ENCODE measurements at places on chromosomes 11 and 22.

- DNase-seq, result no peak
Measured at GRCh38 chr11:104484804-104485554, 321.0 kb upstream of the PDGFD start.

GRCh38 chr22:42801252-42802080, 55.6 kb downstream of the ARFGAP3 start:
- no peak for DNase-seq

DNA sequence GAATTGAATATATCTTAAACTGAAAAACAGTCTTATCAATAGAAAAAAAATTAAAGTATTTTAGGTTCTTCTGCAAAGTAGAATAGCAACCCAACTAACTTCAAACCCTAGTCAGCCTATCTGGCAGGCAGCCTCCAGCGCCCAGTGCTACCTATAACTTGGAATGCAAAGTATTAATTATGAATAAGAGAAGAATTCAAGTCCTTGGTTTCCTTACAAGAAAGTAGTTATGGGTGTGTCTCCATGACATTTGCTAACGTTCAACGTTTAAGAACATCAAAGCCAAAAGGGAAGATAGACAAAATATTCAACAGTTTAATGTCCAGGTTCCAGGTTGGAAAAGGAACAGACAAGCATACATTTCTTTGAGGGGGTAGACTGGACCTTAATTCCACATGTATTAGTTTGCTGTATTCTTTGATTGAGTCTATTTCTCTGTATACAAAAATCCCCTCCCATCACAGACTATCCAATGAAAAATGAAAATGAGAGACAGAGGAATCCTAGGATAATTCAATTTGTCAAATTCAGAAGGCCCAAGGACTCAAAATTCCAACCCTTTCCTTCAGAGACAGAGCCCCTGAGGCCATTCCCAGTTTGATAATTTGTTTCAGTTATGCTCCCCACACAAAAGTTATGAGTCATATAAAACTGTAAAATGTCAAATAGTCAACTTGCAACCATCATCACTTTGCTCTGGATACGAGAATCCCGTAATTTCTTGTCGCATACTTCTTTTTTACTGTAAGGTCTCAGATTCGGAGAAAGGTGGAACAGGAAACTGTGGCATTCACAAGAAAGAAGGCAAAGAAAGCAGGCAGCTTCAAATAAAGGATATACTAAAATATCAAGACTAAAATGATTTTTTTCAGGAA, 83.7 kb upstream of the CHRM4 start:
- no peak for DNase-seq

DNA sequence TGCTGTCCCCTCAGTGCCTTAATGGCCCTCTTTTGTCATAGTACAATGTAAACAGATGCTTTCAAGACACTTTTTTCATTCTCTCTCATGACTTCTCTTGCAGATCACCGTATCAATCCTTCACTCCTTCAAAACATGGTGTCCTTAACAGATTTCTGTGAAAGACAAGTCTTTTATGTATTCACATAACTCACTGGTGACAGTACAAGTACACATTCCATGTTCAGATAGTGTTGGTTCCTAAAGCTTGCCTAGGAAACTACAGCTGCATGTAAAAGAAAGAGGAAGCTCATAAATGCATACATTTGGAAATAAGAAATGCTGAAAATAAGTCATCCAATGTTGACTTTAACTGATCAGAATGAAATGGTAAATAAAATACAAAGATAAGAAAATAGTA, 5.0 kb upstream of the OR52E6 start:
- DNase-seq, result no peak

DNA sequence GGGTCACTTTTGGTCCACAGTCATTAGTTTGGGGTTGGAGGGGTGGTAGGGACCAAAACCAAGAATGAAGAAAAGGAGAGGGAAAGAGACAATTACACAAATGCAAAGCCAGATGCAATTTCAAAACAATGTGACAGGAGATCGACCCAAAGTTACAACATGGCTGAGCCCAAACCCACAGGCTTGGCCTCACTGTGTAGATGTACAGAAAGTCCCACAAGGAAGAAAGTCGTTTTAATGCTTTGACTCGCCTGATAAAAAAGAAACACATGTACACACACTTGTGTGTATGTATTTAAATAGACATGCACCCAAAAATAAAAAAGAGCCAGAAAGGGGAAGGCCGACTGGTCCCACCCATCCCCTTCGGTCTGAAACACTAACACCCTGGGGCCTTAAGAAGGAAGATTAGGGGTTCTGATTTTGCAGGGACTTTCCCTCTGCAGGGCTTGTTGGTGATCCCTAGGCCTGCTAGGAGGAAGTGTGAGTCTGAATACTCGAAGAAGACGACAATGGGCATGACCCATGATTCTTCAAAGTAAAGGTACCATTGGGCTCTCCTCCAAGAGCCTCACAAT, 104.1 kb downstream of the ETS1 start:
- no peak for DNase-seq

DNA sequence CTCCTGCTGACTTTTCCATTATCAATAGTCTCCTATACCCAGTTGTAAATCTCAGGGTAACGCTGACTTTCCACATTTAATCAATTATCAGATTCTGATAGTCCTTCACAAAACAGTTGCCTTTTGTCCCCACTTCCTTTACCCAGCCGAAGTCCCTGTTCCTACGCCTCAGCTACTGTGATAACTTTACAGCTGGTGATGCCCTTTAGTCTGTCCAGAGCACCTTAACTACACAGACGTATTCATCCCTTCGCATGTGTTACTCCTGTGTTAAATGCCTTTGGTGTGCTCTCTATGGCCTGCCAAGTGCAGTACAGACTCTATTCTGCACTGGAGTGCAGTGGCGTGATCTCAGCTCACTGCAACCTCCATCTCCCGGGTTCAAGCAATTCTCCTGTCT, 20.2 kb downstream of the SSH3 start:
- DNase-seq, result no peak

DNA sequence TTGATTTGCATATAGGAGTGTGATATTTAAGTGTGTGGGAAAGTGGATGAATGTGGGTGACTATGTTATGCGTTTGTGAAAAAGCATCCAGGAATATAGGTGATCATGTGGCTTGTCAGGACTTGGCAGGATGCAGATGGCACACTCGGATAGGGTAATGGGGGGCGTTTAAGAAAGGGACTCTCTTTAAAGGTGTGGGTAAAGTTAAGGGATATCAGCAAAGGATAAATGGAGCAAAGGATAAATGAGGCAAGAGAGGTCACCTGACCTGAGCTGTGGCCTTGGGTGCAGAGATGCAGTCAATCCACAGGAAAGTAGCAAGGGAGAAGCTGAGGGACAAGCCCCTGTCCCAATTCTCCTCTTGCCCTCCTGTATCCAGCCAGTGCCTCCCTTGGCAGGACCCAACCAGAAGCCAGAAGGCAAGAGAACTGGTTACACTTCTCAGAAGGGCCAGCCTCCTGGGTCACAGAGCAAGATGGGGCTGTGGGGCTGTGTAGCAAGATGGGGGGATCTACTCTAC, 47.5 kb upstream of the GRAMD1B start:
- DNase-seq, result no peak

DNA sequence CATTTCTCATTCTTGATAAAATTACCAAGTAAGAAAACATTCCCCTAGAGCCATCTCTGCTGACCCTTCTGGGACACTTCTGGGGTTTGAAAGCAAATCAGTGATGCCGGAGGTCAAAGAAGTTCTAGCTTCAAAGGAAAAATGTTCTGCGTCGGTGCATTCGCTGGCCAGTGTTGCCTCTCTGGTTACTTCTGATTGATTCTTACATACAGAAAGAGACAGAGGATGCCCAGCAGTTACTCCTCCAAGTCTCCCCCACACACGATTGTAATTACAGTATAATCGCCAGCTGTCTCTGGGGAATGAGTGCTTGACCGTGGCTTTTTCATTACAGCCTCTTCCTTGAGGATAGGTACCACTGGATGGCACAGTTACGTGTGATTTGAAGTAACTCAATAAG, 150.9 kb downstream of the SNX19 start:
- DNase-seq, result no peak

DNA sequence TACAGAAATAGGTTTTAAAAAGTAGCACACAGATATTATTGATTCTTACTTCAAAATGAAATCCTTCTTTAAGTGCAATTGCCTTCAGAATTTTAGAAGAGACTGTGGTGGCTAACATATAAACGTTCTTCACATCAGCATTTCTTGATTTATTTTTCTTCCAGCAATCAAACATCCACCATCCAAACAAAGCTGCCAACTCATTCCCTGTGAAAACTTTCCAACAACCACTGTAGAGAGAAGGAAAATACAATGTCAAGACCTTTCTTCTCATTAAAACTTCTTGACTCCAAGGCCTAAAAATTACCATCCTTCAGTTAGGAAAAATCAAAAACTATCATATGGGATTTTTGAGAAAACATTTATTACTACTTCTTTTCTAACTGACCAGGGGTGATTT, 34.0 kb upstream of the P4HA3 start:
- DNase-seq, result no peak

DNA sequence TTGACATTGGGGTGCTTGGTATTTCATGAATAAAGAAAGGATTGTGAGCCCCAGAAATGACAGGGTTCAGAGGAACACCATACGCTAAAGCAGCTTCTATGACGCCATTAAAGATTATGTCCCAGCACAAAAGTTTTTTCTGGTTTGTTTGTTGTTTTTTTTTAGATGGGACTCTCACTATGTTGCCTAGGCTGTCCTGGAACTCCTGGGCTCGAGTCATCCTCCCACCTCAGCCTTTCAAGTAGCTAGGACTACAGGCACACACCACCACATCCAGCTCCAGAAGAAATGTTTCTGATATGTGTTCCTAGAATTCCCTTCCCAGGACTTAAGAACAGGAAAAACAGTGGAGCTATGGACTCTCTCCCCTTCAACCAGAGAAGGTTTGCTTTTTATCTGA, 2.6 kb upstream of the RHOG start:
- DNase-seq, result no peak

DNA sequence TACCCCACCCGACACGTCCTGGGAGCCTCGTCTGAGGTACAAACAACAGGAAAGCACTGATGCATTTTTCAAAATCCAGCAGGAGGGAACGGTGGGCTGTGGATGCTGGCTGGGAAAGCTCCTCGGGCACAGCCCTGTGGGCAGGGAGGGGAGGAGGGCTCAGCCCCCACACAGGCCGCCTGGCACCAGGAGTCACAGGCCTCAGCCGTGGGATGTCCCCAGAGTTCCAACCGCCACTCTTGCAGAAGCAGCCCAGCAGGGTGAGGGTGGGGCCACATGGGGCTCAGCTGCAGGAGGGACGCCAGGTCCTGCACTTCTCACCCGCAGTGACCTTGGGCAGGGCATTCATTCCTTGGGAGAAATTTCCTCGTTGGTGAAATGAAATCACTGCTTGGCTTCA, 274.6 kb downstream of the BRD1 start:
- no peak for DNase-seq

- no peak for DNase-seq
Measured at GRCh38 chr11:76768909-76769560, 14.1 kb upstream of the TSKU start.

GRCh38 chr22:33873186-33873585, 47.1 kb downstream of the LARGE1 start:
- DNase-seq, result no peak

DNA sequence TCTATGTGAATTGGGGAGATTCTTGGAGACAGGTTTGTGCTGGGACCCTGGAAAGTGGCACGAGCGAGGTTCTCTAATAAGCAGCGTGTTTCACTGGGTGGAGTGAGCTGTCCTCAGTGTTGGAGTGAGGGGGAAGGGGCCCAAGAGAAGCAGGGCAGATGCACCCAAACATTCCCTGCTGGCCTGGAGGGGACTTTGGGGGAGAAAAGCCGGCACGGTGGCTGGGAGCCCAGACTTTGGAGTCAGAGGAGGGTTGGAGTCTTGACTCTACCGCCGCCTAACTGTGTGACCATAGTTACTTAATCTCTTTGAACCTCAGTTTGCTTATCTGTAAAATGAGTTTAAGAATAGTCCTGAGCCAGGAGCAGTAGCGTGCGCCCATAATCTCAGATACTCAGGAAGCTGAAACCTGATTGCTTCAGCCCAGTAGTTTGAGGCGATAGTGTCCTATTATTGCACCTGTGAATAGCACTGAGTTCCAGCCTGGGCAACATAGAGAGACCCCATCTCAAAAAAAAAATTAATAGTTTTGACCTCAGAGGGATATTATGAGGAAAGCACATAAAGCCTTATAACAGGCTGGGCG, 614 bp downstream of the NR1H3 start:
- no peak for DNase-seq

GRCh38 chr11:75497788-75498409, 27.8 kb downstream of the GDPD5 start:
- DNase-seq, result no peak
